ENCODE measurements at places on chromosomes 7 and 10.

DNA sequence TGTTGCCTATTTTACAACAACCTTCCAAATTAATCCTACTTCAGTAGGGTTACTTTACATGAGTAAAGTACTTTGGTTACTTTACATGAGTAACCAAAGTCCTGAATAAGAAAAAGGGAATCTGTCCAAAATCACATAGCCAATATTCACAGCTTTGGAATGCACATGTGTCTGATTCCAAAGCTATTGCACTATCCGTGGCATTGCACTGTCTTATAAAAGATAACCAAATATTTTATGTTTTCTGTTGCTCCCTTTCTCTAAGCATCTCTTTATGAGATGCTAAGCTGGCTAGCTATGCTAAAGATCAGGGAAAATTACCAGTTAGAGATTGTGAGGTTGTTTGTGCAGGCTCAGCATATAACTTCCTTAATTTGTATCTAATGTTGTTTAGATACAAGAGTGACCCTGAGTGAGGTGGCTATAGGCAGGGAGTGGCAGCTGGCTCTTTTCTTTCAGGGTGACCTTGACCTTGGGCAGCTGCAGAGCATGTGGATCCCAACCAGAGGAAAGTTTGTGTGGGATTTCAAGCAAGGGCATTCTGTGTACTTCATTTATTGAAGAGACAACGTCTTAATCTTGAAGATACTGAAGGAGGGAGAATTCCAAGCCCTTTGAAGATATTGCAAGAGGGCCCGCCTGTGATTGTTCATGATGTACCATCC lies 366.1 kb upstream of the ANKRD30A start:
- no peak for DNase-seq

GRCh38 chr7:1883031-1883761 lies 213.1 kb downstream of the ELFN1 start:
- no peak for DNase-seq

DNA sequence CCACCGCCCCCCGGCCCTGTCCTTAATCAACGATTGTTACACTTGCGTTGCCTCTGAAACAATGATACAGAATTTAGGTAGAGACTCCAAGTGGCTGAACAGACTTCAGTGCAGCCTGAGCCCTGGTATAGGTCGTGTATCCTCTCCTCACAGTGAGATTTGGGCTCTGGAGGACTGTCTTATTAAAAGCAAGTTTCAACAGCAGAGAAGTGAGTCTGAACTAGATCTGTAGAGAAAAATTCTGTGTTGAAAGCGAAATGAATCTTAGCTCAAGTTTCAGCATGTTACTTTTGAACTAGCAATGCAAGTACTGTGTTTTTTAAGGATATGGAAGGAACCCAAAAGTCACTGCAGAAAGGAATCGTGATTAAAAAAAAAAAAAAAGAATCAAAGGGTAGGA lies 103.1 kb downstream of the HOXA1 start:
- no peak for DNase-seq

- no peak for DNase-seq
Observed at GRCh38 chr7:130929896-130930659, 196.1 kb upstream of the KLF14 start.

GRCh38 chr10:93261961-93262610 lies 188.4 kb downstream of the CYP26A1 start:
- no peak for DNase-seq

GRCh38 chr7:105345725-105346124 lies 43.0 kb downstream of the SRPK2 start:
- no peak for DNase-seq

- no peak for DNase-seq
Observed at GRCh38 chr7:138491612-138492386, 31.7 kb downstream of the TRIM24 start.

DNA sequence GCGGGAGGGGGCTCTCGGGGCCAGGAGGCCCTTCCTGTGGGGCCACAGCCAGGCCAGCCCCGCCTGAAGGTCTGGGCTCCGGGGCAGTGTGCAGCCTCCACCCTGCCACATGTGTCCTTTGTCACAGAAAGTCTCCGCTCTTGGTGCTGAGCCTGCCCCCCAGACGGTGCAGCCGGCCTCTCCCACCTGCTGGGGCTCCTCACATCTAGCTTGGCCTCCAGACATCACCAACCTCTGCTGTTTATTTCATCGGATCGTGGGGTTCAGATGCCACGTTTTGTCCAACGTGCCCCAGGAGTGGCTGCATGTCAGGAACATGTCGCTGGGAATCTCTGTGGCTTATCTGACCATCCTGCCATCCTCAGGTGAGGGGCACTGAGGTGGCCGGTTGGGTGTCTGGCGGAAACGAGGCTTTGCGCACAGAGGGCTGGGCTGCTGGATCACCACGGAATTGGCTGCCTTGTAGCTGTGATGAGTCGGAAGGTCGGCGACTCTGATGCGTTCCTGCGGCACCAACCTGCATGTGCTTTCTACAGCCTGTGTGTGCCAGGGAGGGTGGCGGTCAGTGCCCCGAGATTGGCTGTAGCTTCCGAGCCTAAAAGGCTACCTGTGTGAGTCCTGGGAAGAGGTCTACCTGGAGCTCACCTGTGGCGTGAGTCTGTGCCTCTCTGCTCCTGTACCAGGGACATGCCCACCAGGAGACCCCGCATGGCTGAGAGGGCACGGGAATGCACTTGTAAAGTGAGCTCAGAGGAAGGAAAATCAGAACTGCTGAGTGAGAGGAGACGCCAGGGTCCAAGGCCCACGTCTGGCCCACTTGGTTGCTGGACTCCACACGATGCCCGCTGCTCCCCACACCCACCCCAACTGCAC lies 316.4 kb downstream of the DNAJB6 start:
- no peak for DNase-seq

- DNase-seq = no peak
Observed at GRCh38 chr10:118817328-118818068, 62.7 kb upstream of the CACUL1 start.

DNA sequence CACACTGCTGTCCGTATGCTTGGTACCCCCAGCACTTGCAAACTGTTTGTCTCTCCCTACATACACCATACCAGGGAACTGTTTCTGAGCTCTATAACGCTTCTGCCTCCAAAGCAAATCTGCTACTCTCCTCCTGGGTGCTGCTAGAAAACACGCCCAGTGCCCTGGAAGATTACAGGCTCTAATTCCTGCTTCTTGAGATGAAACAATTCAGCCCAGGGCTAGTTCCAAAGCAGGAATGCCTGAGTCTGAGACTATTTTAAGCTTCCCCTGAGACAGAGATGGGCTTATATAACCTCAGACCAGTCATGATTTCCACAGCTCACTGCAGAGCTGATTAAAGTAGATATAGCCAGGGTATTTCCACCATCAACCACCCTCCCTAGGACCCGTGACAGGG lies 327.1 kb downstream of the GPR158 start:
- no peak for DNase-seq

- no peak for DNase-seq
Observed at GRCh38 chr7:99036546-99037111, 107.3 kb downstream of the SMURF1 start.

DNA sequence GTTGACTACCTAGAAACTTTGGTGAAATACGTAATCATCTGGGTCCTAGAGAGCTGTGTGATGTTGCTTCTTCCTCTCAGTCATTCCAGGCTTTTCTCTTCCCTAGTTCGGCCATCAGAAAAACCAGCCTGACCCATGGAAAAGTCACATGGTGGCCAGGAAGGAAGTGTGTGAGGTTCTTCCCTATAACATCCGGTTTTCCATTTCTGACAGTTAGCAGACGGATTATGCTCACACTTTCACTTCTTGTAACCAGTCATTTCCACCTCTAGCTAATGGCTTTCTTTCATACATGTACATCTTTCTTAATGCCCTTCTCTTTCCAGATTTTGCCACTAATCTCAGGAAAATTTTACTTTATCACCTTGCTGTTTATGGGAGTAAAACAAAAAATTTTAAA lies 110.0 kb upstream of the GLCCI1 start:
- DNase-seq = no peak

DNA sequence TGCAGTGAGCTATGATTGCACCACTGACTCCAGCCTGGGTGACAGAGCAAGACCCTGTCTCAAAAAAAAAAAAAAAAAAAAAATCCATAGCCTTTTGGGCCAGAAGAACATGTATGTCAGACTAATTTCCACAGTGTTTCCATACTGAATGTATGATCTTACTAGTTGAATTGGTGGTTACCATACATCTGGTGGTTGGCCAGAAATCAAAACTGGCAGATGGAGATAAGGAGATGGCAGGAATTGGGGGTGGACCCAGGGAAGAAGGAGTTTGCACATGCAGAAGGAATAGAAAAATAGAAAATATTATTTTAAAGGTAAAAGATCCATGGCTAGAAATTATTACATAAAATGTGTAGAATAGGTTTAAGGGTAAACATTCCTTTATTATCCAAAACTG lies 3.7 kb upstream of the ATOH7 start:
- no peak for DNase-seq

DNA sequence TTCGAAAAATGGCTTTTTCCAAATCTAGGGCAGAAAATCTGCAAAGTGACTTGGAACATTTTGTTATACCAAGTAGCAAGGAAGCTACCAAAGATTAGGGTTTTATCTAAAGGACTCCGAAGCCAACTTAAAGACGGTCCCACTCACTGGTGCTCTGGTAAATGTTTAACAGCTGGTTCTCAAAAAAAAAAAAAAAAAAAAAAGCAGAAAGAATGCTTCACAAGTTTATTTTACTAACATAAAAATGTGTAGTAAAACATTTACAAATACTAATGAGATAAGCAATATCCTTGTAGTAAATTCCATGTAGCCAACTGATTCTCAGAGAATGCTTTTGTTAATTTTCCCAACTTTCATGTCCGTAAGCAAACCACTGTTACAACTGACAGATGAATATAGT lies 38.4 kb downstream of the TAF3 start:
- no peak for DNase-seq

Data from D721Med (cell line).